ENCODE measurements at places on chromosomes 12 and 14. TPM values are rescaled to one million over a fixed set of nuclear protein-coding genes. Genes with fewer than 3 reads are reported as not detected.

The TEX22 gene
- total RNA-seq = 0.18 TPM

The SIX1 gene
- total RNA-seq = not detected

- H3K27ac ChIP-seq = no peak overlapping the region
- DNase-seq = peak; percentile 62
- no peak overlapping the region for H3K4me3 ChIP-seq
- no peaks in the 10 kb centered on the region for H3K36me3 ChIP-seq
Measured at GRCh38 chr12:19547271-19547671, 108.0 kb downstream of the AEBP2 start.

DNA sequence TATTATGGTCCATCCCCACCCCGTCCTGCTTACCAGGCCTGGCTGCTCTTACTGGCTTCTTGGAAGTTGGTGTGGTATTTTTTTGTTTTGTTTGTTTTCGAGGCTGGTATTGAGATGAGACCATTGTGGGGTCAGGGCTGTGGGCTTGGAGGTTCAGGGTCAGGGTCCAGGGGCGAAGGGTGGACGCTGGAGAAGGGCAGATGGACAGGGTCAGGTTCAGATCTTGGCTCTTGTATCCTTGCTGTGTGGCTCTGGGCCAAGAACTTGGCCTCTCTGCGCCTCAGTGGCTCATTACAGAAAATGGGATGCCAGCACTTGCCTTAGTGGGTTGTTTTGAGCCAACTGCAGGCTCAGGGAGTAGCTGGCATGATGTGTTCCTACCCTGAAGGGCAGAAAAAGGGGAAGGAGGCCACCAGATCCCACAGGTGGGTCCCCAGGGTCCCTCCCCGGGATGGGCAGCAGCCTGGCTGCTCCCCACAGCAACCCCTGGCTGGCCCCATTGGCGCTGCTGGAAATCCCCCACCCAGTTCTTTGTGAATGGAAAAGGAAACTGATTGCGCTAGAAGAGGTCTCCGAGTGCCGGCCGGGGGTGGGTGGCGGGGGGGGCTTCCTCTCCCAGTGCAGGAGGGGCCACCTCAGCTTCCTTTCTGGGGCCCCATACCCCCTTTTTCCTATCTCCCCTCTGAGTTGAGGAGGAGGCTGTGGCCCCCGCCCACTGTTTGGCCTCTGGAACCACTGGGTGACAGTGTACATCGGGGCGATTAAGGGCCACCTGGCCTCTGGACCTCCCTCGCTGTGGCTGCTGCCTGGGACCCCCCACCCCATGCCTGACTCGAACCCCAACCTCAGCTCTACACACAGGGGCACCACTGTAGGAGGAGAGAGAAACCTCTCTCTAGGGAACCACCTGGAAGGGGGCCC is 25.0 kb downstream of the SH2B3 start:
- H3K27me3 ChIP-seq = no peaks in the 10 kb centered on the region
- H3K4me3 ChIP-seq = peak overlapping the region; percentile 0
- peak overlapping the region; percentile 65 for H3K27ac ChIP-seq
- no peaks in the 10 kb centered on the region for H3K36me3 ChIP-seq

The TMEM253 gene
- total RNA-seq = 0.43 TPM

DNA sequence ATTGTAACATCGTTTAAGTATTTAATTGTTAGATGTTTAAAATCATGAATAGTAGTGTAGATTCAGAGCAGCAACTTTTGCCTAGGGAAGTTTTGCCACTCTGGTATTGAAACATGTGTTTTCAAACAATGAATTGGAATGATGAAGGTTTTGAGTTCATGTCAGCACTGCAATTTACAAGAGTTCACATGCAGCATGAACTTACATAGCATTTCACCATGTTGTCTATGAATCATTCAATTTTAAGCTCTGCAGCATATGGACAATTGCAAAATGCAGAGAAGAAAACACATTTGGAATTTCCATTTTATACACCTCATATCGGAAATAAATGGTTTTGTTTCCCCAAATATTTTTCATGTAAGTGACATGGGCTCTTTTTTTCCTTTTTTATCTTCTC is 170.7 kb upstream of the CDKN3 start:
- peaks cover 5% of the 10 kb centered on the region for H3K27me3 ChIP-seq
- no peak overlapping the region for H3K27ac ChIP-seq
- no peaks in the 10 kb centered on the region for H3K36me3 ChIP-seq
- H3K4me1 ChIP-seq = peaks cover 6% of the 10 kb centered on the region
- DNase-seq = no peak

DNA sequence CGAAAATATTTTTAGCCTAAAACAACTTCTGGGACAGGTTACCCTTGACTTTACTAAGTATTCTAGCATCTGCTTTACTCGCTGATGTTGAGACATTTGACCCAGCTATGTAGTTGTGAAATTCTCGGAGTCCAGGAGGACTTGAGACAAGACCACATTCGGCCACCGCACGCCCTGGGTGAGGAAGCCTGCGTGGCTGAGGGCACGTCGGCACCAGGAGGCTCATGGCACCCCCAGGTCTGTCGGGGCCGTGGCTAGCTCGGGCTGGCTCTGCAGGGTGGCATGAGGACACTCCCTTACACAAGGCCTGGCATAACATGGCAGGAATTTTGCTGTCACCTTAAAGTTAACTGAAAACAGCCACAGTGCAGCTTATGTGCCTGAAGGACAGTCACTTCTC is 58.1 kb upstream of the MMP17 start:
- no peak for DNase-seq
- H3K27ac ChIP-seq = no peak overlapping the region
- no peak overlapping the region for H3K4me3 ChIP-seq
- H3K27me3 ChIP-seq = no peaks in the 10 kb centered on the region
- peaks cover 100% of the 10 kb centered on the region for H3K36me3 ChIP-seq

DNA sequence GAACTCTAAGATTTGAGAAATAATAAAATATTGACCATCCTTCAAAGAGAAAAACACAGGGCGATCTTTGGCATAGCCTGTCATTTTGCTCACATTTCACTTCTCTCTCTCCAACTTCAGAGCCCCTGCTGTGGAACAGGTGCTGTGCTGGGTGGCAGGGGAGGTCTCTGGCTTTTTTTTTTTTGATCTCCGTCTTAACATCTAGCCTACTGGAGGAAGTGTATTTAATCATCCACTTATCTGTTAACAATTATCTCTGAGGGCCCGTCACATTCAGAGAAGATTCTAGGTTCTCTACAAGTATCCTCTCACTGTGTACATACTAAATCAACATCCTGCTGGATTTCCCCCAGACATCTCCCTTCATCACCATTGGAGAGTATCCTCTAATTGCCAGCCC is 34.1 kb downstream of the CHST11 start:
- no peaks in the 10 kb centered on the region for H3K36me3 ChIP-seq
- peaks cover 68% of the 10 kb centered on the region for H3K4me1 ChIP-seq
- H3K27ac ChIP-seq = no peak overlapping the region
- no peak overlapping the region for H3K4me3 ChIP-seq
- DNase-seq = no peak

- DNase-seq = no peak
- H3K27me3 ChIP-seq = no peaks in the 10 kb centered on the region
- no peak overlapping the region for H3K4me3 ChIP-seq
- H3K4me1 ChIP-seq = peaks cover 52% of the 10 kb centered on the region
Measured at GRCh38 chr14:68247274-68247673, 427.7 kb downstream of the RAD51B start.

The KCNH3 gene
- total RNA-seq = not detected

DNA sequence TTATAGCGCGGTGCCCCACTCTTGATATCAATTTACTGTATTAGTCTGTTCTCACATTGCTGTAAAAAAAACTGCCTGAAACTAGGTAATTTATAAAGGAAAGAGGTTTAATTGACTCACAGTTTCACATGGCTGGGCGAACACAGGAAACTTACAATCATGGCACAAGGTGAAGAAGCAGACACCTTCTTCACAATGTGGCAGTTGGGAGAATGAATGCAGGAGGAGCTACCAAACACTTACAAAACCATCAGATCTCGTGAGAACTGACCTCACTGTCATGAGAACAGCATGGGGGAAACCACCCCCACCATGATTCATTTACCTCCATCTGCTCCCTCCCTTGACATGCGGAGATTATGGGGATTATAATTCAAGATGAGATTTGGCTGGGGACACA is 42.3 kb downstream of the FBXO34 start:
- peaks cover 54% of the 10 kb centered on the region for H3K4me1 ChIP-seq
- no peak overlapping the region for H3K4me3 ChIP-seq
- H3K27me3 ChIP-seq = no peaks in the 10 kb centered on the region
- no peaks in the 10 kb centered on the region for H3K36me3 ChIP-seq
- no peak overlapping the region for H3K27ac ChIP-seq
- no peak for DNase-seq

- H3K4me1 ChIP-seq = no peaks in the 10 kb centered on the region
- no peak overlapping the region for H3K4me3 ChIP-seq
- H3K27ac ChIP-seq = no peak overlapping the region
- H3K36me3 ChIP-seq = no peaks in the 10 kb centered on the region
- H3K27me3 ChIP-seq = no peaks in the 10 kb centered on the region
Measured at GRCh38 chr12:66929121-66929520, 250.2 kb upstream of the GRIP1 start.

The SERPINA10 gene
- not detected for total RNA-seq

DNA sequence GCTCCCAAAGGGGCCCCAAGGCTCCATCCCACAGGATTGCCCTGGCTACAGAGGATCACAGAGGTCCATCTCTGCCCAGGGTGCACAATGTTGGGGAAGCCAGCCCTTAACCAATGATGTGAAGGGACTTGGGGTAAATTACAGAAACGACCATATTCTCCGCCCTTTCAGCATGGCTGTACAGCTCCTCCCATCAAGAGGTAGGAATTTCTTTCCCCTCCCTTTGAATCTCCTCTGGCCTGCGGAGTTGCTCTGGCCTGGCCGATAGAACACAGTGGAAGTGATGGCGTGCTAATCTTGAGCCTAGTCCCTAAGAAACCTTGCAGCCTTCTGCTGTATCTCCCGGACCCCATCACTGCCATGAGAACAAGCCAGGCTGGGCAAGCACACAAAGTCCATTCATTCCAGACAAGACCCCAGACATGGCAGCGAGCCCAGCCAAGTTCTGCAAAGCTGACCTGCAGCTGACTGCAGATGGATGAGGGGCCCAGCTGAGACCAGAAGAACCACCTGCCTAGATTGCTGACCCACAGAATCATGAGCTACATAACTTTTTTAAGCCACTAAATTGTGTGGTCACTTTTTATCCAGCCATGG is 6.9 kb upstream of the IFI27 start:
- H3K4me3 ChIP-seq = no peak overlapping the region
- no peaks in the 10 kb centered on the region for H3K27me3 ChIP-seq
- no peak for DNase-seq

DNA sequence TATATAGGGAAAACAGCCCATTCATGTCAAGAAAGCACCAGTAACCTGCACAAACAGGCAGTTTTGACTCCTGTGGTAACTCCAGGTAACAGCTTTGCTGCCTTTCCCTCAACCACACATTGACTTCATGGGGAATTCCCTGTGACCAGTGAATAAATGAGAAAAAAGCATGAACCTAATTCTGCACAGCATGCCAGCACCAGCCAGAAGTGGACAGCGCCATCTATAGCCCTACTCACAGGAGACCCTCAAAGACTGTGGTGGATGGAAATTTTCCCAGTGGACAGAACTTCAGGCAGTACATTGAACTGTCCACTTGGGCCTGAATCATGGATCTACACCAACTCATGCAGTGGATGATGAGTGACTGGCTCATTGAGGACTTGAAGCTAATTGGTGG is 152.1 kb downstream of the SLC8A3 start:
- no peak overlapping the region for H3K27ac ChIP-seq
- no peak overlapping the region for H3K4me3 ChIP-seq
- no peaks in the 10 kb centered on the region for H3K36me3 ChIP-seq
- no peak for DNase-seq
- H3K27me3 ChIP-seq = no peaks in the 10 kb centered on the region

DNA sequence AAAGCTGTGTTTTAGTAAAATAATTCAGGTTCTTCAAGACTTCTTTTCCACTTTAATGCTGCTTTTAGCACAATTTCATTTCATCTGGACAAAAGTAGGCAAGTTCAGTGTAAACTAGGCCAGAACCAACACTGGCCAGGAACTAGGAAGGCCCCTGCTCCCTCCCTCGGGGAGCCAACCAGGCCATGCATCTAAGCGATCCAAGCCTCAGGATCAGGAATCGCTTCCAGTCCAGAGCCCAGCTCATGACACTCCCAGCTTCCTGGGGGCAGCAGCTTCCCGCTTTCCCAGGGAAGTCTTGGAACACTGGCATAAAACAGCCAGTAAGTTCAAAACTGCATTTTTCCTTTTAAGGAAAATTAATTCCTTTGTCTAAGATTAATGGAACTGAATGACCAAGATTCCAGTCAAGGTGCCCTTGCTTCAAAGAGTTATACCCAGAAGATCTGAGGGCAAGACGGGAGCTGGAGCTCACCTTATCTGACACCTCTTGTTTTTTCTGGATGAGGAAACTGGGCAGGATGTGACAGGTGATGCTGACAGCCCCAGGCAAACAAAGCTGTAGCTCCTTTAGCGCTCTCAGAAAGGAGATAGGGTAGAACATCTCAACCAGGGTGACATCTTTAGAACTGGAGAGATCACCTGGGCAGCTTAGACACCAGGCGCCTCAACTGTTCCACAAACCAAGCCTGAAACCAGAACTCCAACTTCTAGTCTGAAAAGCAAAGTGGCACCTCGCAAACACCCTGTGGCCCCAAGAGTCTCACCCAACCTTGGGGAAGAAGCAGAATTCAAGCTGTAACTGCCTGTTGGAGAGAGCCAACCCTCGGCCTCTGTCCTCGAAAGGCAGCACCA is 61.4 kb upstream of the PNMA1 start:
- H3K36me3 ChIP-seq = no peaks in the 10 kb centered on the region
- DNase-seq = no peak
- peaks cover 91% of the 10 kb centered on the region for H3K4me1 ChIP-seq
- H3K4me3 ChIP-seq = no peak overlapping the region
- peak overlapping the region; percentile 84 for H3K27ac ChIP-seq

DNA sequence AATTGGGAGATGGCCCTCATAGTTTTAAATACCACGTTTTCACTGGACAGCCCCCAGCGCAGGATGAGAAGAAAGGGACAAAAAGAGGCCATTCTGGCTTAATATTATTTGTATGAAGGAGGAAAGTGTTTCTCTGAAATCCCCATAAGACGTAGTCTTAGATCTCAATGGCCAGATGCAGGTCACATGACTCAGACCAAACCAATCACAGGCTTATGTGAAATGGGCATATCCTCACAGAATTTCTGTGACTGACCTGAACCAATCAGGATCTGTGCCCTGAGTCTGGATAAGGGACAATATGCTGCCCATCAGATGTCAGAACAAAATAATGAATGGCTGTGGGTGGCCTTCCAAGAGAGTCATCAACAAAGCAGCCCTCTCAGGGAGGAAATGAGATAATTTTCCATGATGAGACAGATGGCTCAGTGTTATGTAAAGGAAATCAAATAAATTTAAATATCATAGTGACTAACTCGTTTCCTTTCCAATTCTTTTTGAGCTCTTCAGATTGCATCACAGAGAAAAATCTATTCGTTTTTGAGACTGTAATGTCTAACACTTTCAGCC is 1009.5 kb upstream of the TMEM132C start:
- DNase-seq = no peak
- H3K4me1 ChIP-seq = no peaks in the 10 kb centered on the region
- no peak overlapping the region for H3K27ac ChIP-seq
- no peak overlapping the region for H3K4me3 ChIP-seq
- no peaks in the 10 kb centered on the region for H3K27me3 ChIP-seq
